ENCODE measurements at places on chromosomes 1 and 21. TPM values are rescaled to one million over a fixed set of nuclear protein-coding genes. Genes with fewer than 3 reads are reported as not detected.

The FCAMR gene
- not detected for total RNA-seq

The NHLH1 gene
- 0.31 TPM for total RNA-seq

The CORT gene
- 0.68 TPM for total RNA-seq

The CROCC gene
- 34.5 TPM for total RNA-seq

The CCDC190 gene
- 1.1 TPM for total RNA-seq

The TDRKH gene
- 3.6 TPM for total RNA-seq

The TPR gene
- 116 TPM for total RNA-seq

The PLEKHA6 gene
- 0.26 TPM for total RNA-seq

- peak; percentile 86 for DNase-seq
- H3K4me3 ChIP-seq: peak within 1 kb of the TSS; percentile 74
- peak within 1 kb of the TSS; percentile 80 for H3K27ac ChIP-seq
- H3K27me3 ChIP-seq: no peaks in the 10 kb centered on the region
- peaks cover 5% of the 10 kb centered on the region for H3K4me1 ChIP-seq
These were observed at the start of gene HENMT1 for GRCh38 chr1:108661030-108661609. Gene HENMT1 (minus strand): TSS chr1:108661093. CDS start chr1:108659884, 1,209 bp downstream.

DNA sequence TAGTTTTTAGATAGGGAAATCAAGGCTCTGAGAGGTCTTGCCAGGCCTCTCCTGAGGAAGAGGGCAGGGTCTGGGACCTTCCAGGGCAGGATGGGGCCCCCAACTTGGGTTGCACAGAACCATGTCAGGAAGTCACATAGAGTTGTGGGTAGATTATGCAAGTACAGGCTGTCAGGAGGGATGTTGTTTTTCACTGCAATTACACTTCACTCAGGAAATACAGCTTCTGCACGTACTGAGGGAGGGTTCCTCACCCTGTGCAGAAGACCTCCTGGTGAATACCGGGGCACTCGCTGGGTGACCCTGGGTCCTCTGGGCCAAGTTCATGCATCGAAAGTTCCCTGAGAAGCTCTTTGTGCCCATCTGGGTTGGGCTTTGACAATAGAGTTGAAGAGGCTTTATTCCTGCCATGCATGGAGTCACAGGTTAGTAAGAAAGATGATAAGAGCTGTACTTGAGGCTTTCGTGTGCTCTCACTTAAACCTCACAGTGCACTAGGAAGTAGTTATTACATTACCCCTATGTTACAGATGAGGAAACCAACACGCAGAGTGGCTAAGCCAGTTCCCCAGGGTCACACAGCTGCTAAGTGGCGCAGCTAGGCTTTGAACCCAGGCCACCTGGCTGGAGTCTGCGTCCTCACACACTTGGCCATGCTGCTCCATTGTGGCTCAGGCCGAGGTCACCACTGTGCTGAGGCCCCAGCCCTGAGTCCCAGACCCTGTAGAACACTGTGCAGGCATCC, 16.2 kb upstream of the TNFRSF1B start:
- no peak overlapping the region for H3K27ac ChIP-seq
- peaks cover 30% of the 10 kb centered on the region for H3K4me1 ChIP-seq

- peaks cover 2% of the 10 kb centered on the region for H3K27me3 ChIP-seq
- H3K4me3 ChIP-seq: no peak overlapping the region
- no peaks in the 10 kb centered on the region for H3K36me3 ChIP-seq
- DNase-seq: no peak
- H3K27ac ChIP-seq: no peak overlapping the region
These were observed 6.1 kb upstream of the CD1A start for GRCh38 chr1:158248118-158248517.

GRCh38 chr1:156648951-156649350, 7.0 kb downstream of the BCAN start:
- H3K36me3 ChIP-seq: no peaks in the 10 kb centered on the region
- peaks cover 74% of the 10 kb centered on the region for H3K27me3 ChIP-seq
- H3K4me3 ChIP-seq: no peak overlapping the region
- H3K27ac ChIP-seq: no peak overlapping the region
- no peak for DNase-seq

GRCh38 chr1:223674119-223674890, 8.8 kb upstream of the CAPN8 start:
- H3K4me1 ChIP-seq: no peaks in the 10 kb centered on the region
- DNase-seq: no peak
- H3K4me3 ChIP-seq: no peak overlapping the region
- H3K36me3 ChIP-seq: no peaks in the 10 kb centered on the region
- H3K27ac ChIP-seq: no peak overlapping the region

GRCh38 chr1:201138311-201138840, 11.4 kb upstream of the ASCL5 start:
- H3K4me1 ChIP-seq: peaks cover 16% of the 10 kb centered on the region
- no peaks in the 10 kb centered on the region for H3K27me3 ChIP-seq
- H3K36me3 ChIP-seq: peaks cover 41% of the 10 kb centered on the region
- no peak overlapping the region for H3K4me3 ChIP-seq

DNA sequence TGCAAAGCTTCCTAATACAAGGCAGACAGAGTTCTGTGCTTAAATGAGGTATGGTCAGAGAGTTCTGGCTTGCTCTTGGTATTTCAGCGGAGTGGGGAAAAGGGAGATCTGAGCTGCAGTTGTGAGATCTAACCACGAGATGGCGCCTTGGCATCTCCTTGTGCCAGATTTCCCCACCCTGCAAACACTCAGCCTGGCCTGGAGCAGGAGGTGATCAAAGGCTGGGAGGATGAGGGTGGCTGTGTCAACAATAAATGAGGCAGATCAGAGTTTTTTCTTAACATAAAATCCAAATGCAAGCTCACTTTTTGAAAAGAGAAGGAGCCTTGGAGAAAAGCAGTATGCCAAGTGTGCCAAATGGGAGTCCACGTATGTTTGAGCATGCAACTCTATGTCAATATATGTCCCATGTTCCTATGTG, 4.1 kb upstream of the TFAP2E start:
- peaks cover 13% of the 10 kb centered on the region for H3K27me3 ChIP-seq
- H3K4me1 ChIP-seq: peaks cover 13% of the 10 kb centered on the region
- no peak for DNase-seq

- DNase-seq: no peak
- no peaks in the 10 kb centered on the region for H3K36me3 ChIP-seq
- H3K4me3 ChIP-seq: no peak overlapping the region
- peak overlapping the region; percentile 69 for H3K27ac ChIP-seq
These were observed 18.1 kb upstream of the COL18A1 start for GRCh38 chr21:45386728-45387371.

- H3K27ac ChIP-seq: no peak overlapping the region
- no peaks in the 10 kb centered on the region for H3K27me3 ChIP-seq
- H3K4me1 ChIP-seq: peaks cover 14% of the 10 kb centered on the region
- peak; percentile 70 for DNase-seq
These were observed 13.4 kb upstream of the PWP2 start for GRCh38 chr21:44093761-44094160.

- DNase-seq: no peak
- no peak overlapping the region for H3K4me3 ChIP-seq
- H3K27ac ChIP-seq: no peak overlapping the region
These were observed 69.3 kb downstream of the PLXNA2 start for GRCh38 chr1:208174731-208175507.

GRCh38 chr1:204468206-204468605, 26.4 kb downstream of the PIK3C2B start:
- H3K4me1 ChIP-seq: peaks cover 16% of the 10 kb centered on the region
- H3K36me3 ChIP-seq: peaks cover 17% of the 10 kb centered on the region
- no peaks in the 10 kb centered on the region for H3K27me3 ChIP-seq
- H3K4me3 ChIP-seq: no peak overlapping the region

DNA sequence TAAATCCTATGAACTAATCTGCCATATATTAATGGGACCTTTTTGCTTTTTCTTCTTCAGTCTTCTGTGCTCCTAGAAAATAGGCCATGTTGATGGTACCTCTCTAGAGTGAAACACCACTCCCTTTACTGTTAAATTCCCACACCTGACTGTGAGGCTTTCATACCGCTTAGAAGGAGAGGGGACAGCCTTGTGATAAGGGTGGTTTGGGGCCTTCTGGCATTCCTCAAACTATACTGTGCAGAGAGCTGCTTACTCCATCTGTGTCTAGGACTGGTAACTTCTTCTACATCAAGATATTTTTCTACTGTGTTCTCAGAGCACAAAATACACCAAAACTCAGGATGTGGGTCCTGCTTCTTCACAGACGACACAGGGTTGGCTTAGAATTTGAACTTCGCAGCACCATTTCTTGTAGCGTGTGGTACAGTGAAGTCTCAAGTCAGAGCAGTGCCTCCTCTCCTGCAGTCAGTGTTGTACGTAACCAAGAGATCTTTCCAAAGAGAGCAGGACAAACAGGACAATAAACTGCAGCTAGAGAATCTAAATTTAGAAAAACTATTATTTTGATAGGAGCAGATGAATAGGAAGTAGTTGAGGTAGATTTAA, 43.8 kb downstream of the MACO1 start:
- peaks cover 4% of the 10 kb centered on the region for H3K4me1 ChIP-seq
- no peak overlapping the region for H3K27ac ChIP-seq
- no peak overlapping the region for H3K4me3 ChIP-seq

DNA sequence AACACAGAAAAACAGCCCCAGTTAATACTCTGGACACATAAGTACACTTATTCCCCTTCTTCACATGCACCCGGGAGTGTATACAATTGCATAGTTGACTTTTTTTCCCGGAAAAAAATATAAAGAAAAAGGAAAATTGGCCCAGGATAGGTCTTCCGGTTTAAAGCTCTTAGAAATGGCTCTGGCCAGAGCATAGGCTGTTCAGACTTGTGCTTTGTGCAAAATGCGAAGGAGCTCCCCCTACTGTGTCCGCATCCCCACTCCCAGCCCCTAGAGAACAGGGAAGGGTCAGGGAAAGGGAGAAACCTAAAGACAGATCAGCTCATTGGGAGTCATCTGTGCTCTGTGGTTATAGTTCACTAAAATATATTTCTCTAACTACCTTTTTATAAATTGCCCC, 5.5 kb upstream of the MTMR11 start:
- peaks cover 15% of the 10 kb centered on the region for H3K36me3 ChIP-seq
- H3K27me3 ChIP-seq: no peaks in the 10 kb centered on the region
- DNase-seq: no peak
- no peak overlapping the region for H3K4me3 ChIP-seq

GRCh38 chr1:177511036-177511435, 340.3 kb downstream of the BRINP2 start:
- no peak overlapping the region for H3K27ac ChIP-seq
- no peaks in the 10 kb centered on the region for H3K4me1 ChIP-seq
- no peak for DNase-seq
- H3K27me3 ChIP-seq: no peaks in the 10 kb centered on the region
